ENCODE measurements at places on chromosomes 1 and 21. TPM values are rescaled to one million over a fixed set of nuclear protein-coding genes. Genes with fewer than 3 reads are reported as not detected.

LMX1A gene
- total RNA-seq = not detected

CD5L gene
- not detected for total RNA-seq

COL8A2 gene
- 0.09 TPM for total RNA-seq

EPHA8 gene
- 0.03 TPM for total RNA-seq

TEDDM1 gene
- not detected for total RNA-seq

NUP210L gene
- total RNA-seq = not detected

AKNAD1 gene
- 2.2 TPM for total RNA-seq

RAB3GAP2 gene
- total RNA-seq = 17.6 TPM

CCDC181 gene
- 0.12 TPM for total RNA-seq

PHF13 gene
- total RNA-seq = 9.2 TPM

HSD3B2 gene
- total RNA-seq = not detected

GPR25 gene
- total RNA-seq = not detected

VSIG8 gene
- 0.08 TPM for total RNA-seq

ZNF672 gene
- 16.0 TPM for total RNA-seq

LEFTY1 gene
- 1.5 TPM for total RNA-seq

FYB2 gene
- total RNA-seq = not detected

NAV1 gene
- total RNA-seq = 3.8 TPM

CCDC24 gene
- 8.0 TPM for total RNA-seq

FAM167B gene
- total RNA-seq = 0.45 TPM

DDR2 gene
- total RNA-seq = 0.47 TPM

SYPL2 gene
- 0.12 TPM for total RNA-seq

RBM34 gene
- 66.3 TPM for total RNA-seq

GSTM1 gene
- total RNA-seq = not detected

RNF223 gene
- 0.26 TPM for total RNA-seq

VASH2 gene
- total RNA-seq = 3.7 TPM

DMRTA2 gene
- total RNA-seq = 0.13 TPM

KRTAP7-1 gene
- not detected for total RNA-seq

IGSF9 gene
- total RNA-seq = 0.25 TPM

MAP7D1 gene
- total RNA-seq = 221 TPM

IL22RA1 gene
- total RNA-seq = 7.3 TPM

TBX15 gene
- total RNA-seq = 0.05 TPM

TSSK3 gene
- total RNA-seq = 0.15 TPM

IGFN1 gene
- 0.74 TPM for total RNA-seq

SPATA46 gene
- total RNA-seq = not detected

SIPA1L2 gene
- 6.3 TPM for total RNA-seq

TBX19 gene
- 0.60 TPM for total RNA-seq

EPHB2 gene
- total RNA-seq = 32.6 TPM

ACTL8 gene
- total RNA-seq = 1.8 TPM

CD53 gene
- not detected for total RNA-seq

NOS1AP gene
- 0.18 TPM for total RNA-seq

PADI4 gene
- not detected for total RNA-seq

Measured in A549 treated with Hydrocortisone at 1 μM for 4 hours (cell line).